ENCODE measurements at places on chromosomes 3 and 15. TPM values are rescaled to one million over a fixed set of nuclear protein-coding genes. Genes with fewer than 3 reads are reported as not detected.

The CA12 gene
- total RNA-seq, result 6.7 TPM

The VIPR1 gene
- 184 TPM for total RNA-seq

The BNIP2 gene
- total RNA-seq, result 105 TPM

The TRIM42 gene
- total RNA-seq, result not detected

The IL20RB gene
- total RNA-seq, result 3.7 TPM

The ATP13A3 gene
- 101 TPM for total RNA-seq

The FEZF2 gene
- total RNA-seq, result not detected

The TMEM266 gene
- total RNA-seq, result 2.5 TPM

The GALNT15 gene
- total RNA-seq, result 10.3 TPM

The GLDN gene
- 21.8 TPM for total RNA-seq

The SKOR1 gene
- total RNA-seq, result 0.52 TPM

The IGSF10 gene
- 32.4 TPM for total RNA-seq

The ERC2 gene
- total RNA-seq, result 1.4 TPM

The GPR87 gene
- total RNA-seq, result 0.67 TPM

The ARHGAP11A gene
- 4.0 TPM for total RNA-seq

The SERINC4 gene
- total RNA-seq, result not detected

The GOLGA6L7 gene
- total RNA-seq, result not detected

The UCN2 gene
- not detected for total RNA-seq

The RASA2 gene
- 30.3 TPM for total RNA-seq

The RTP1 gene
- total RNA-seq, result not detected

The CLDN11 gene
- total RNA-seq, result 11.7 TPM

The RBMS3 gene
- total RNA-seq, result 85.9 TPM
